ENCODE measurements at places on chromosomes 4 and X. TPM values are rescaled to one million over a fixed set of nuclear protein-coding genes. Genes with fewer than 3 reads are reported as not detected.

DNA sequence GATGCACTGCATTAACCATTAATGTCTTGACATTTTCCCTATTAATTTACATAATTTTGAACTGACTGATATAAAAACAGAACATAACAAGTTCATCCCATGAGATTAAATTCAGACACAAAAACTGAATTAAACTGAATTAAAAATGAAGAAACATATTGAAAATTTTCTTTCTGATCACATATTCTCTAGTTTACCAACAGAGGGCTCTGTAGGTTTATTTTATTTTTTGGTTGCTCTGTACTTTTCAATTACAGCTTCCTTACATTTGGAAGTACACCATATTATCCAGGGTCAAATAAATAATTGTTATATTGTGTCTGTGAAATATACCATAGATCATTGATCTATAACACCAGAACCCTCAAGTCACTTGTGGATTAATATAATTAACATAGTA is 27.3 kb upstream of the CT83 start:
- no peak for DNase-seq

DNA sequence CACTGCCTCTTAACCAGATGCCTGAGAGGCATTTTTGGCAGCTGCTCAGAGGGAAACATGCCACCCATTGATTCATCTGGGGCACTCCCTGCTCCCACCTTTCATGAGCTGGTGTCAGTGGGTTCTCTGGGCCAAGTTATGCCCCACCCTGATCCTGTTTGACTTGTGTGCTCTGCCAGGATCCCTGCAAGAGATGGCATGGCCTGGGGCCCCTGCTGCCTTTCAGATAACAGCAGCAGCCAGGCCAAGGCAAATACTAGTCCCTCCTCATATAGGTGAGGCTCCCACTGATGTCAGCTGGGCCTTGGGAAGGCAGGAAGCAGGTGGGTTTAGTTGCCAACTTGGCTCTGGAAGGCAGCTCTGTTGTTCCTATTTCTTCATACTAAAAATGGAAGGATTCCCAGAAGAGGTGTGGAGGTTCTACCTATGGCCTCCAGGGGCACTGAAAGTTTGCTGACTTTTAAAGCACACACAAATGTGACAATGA is 192.9 kb upstream of the RBPJ start:
- DNase-seq: no peak

DNA sequence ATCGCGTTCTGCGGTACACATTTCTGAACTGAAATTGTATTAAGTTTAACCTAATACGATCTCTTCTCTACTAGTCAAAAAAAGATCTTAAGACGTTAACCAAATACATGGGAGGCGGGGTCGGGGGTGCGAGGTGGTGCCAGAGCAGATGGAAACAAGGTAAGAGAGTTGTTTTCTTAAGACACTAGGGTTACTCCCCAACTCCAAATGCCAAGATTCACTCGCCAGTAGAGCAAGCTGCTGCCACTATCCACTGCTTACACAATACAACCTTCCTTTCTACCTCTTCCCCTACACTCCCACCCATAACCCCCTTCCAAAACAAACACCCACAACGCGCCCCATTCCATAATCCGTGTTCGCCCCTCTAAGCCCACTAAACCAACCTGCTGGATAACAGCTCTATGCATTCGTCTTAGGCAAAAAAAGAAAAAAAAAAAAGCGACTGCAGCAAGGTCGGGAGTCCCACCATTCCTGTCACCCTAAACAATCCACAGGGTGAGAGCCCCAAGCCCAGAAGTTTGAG is 1.3 kb downstream of the LCORL start:
- DNase-seq: no peak

Gene USP26
- total RNA-seq: not detected

Gene VCX3A
- total RNA-seq: not detected

Gene CENPI
- total RNA-seq: 5.2 TPM

Data from tibial nerve (tissue), 4 donors.